ENCODE measurements at places on chromosomes 2 and 18.

DNA sequence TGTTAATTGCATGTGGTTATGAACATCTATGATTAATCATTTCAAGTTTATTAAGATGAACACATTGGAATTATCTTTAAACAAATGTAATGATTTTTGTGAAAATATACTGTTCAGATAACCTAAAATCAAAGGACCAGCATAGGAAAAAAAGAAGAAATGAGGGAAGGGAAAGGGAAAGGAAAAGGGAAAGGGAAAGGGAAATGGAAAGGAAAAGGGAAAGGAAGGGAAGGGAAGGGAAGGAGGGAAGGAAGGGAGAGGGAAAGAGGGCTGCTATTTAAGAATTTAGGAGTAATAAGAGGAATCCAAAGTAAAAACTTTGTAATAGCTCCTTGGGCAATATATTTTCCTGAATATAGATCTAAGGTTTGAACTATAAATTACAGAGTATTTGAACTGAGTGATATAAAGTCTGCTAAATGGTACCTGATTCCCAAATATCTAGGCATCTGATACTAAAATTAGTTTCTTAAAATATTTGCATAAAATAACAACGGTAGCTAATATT lies 726.3 kb downstream of the EPHA4 start:
- no peak for DNase-seq

DNA sequence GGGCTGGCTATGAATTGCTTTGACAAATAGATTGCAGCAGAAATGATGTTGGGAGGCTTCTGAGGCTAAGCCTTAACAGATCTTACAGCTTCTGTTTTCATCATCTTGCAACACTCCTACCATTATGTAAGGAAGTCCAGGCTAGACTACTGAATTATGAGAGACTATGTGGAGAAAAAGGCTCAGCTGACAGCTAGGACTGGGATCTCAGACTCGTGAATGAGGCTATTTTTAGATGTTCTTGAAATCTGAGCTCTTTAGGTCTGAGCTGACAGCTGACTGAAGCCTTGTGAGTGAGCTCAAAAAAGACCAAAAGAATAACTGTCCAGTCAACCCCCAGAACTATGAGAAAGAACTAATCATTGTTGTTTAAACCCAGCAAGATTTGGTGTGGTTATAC lies 70.3 kb downstream of the VWC2L start:
- peak; percentile 23 for DNase-seq

GRCh38 chr2:173855661-173856060 lies 109.5 kb downstream of the SP3 start:
- no peak for DNase-seq

GRCh38 chr2:88575051-88575450 lies 52.2 kb downstream of the EIF2AK3 start:
- no peak for DNase-seq

- DNase-seq = no peak
These were observed 62.3 kb upstream of the DYNC1I2 start for GRCh38 chr2:171625006-171625405.

DNA sequence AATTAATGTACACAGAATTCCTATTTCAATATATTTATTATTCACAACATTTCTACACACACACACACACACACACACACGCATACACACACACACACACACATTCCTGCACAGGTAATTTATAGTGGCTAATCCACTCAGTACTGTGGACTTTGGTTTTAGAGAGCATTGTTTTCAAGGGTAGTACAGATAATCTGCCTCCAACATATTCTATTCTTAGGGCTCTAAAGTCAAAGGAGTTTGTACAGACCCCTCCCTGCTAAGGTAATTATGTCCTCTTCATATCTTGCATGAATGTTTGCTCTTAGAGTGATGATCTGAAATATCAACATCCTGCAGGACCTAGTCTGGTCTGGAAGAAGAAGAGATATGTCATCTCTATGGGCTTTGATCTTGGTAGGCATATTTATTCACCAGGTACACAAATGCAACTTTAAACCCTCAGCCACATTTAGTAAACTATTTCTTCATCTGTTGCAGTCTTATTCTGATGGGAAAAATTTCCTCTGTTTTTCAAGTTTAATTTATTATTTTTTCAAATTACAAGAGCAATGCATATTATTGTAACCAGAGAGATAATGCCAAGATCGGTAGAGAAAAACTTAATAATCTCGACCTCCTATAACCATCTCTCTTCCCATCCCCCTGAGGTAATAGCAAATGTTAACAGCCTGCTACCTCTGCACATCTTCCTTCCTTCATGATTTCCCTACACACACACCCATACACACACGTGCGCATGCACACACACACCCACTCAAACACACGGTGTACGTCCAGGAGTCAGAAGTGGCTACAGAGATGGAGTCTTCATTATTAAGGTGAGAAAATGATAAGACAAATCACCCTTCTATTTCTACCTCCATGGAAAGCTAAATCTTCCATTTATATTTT lies 18.3 kb upstream of the POLE4 start:
- no peak for DNase-seq

DNA sequence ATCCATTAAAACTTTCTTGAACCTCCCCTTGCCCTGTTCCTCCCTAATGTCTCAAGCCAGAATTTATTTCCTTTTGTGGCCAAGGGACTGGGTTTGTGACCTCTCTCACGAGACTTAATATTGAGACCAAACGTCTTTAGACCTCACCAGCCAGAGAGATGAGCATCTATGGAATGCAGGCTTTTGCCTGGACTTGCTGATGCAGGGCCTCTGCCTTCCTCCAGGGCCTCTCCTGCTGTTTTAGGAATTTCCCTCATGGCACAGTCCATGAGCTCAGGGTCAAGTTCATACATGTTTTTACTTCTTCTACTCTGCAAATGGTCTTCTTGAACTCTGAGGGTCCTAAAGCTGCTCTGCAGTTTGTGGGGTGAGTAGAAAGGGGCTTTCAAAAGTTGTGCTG lies 22.3 kb downstream of the IL1B start:
- no peak for DNase-seq

- peak; percentile 74 for DNase-seq
These were observed 655 bp downstream of the ACTR3 start for GRCh38 chr2:113890253-113891235.

DNA sequence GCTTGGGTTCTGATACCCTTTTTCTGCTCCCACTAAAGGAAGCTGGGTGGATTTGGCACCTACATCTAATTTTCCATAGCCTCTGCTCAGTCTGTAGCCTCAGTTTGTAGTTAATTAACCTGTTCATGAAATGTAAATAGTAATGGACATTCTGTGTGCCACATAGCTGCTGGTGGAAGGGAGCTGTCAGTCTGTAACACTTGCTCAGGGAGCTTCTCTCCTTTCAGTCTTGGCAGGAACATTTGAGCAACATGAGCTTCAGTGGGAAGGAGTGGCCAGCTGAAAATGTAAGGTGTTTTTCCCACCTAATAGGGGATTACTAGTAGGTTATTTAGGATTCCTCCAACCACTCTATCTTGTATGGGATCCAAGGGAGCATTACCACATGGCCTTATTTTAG lies 203.4 kb downstream of the ASXL3 start:
- peak; percentile 54 for DNase-seq

- peak; percentile 77 for DNase-seq
These were observed 30.4 kb downstream of the INPP4A start for GRCh38 chr2:98474979-98475632.

Measured in NCI-H1417 (cell line).